ENCODE measurements at places on chromosomes 13 and 19. TPM values are rescaled to one million over a fixed set of nuclear protein-coding genes. Genes with fewer than 3 reads are reported as not detected.

The CYP2F1 gene
- 0.18 TPM for polyA plus RNA-seq

The PABPC3 gene
- polyA plus RNA-seq, result 0.16 TPM

The RNASEH2B gene
- polyA plus RNA-seq, result 40.1 TPM

The KISS1R gene
- not detected for polyA plus RNA-seq

The ATP4B gene
- polyA plus RNA-seq, result 0.54 TPM

The RTBDN gene
- polyA plus RNA-seq, result 0.67 TPM

The KIRREL2 gene
- polyA plus RNA-seq, result 0.62 TPM

The ZNF254 gene
- polyA plus RNA-seq, result 4.2 TPM

The ZNF701 gene
- 18.5 TPM for polyA plus RNA-seq

The ERICH6B gene
- 1.6 TPM for polyA plus RNA-seq

The KCNN1 gene
- polyA plus RNA-seq, result 0.41 TPM
